ENCODE measurements at places on chromosomes 2 and 18. TPM values are rescaled to one million over a fixed set of nuclear protein-coding genes. Genes with fewer than 3 reads are reported as not detected.

- no peak for DNase-seq
Measured at GRCh38 chr2:201904538-201905420, 98.4 kb downstream of the CDK15 start.

- no peak for DNase-seq
Measured at GRCh38 chr2:70513738-70514137, 39.9 kb downstream of the TGFA start.

GRCh38 chr2:15243762-15244161 lies 317.4 kb downstream of the NBAS start:
- DNase-seq: no peak

CASP10 gene
- 1.6 TPM for total RNA-seq

- peak; percentile 92 for DNase-seq
Measured at GRCh38 chr18:77366720-77367641, 117.3 kb downstream of the GALR1 start.

VWA3B gene
- total RNA-seq: not detected

DSG4 gene
- total RNA-seq: not detected
